ENCODE measurements at places on chromosomes 12 and 14.

DNA sequence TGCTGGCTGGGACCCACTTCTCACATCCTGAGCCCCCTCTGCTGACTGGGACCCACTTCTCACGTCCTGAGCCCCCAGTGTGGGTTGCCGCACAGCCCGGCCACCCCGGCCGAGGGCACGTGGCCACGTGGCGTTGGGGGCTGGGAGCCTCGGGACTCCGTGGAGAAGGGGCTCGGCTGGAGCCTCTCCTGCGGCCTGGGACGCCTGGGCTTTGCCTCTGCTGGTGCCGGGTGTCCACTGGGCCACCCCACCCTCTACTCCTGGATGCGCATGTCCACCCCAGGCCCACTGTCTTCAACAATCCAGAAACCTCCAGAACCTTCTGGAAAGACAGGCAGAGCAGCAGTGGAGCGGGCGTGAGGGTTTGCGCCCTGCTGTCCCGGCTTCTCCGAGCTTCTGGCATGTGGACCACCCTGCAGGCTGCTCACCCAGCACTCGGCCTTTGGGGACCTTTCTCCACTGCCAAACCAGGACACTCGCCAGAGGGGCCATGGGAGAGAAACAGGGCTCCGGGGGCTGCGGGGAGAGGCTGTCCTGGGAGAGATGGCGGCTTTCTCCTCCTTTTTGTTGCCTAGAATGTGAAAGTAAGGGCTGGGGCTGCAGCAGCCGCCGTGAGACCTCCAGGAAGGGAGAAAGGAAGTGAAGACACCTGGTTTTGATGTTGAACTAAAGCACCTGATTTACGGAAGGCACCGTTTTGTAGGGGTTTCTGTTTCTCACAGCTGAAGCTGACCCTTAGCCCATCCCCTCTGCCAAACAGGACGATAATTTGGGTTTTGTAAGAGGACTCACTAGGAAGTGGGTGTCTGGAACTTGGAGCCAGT is 30.0 kb downstream of the NOC4L start:
- no peak overlapping the region for H3K4me3 ChIP-seq
- no peak for DNase-seq
- peaks cover 9% of the 10 kb centered on the region for H3K4me1 ChIP-seq
- H3K36me3 ChIP-seq = no peaks in the 10 kb centered on the region

- H3K27me3 ChIP-seq = no peaks in the 10 kb centered on the region
- H3K27ac ChIP-seq = peak overlapping the region; percentile 100
- H3K4me3 ChIP-seq = peak overlapping the region; percentile 48
- no peaks in the 10 kb centered on the region for H3K36me3 ChIP-seq
Observed at GRCh38 chr12:102484428-102484958, 4.1 kb upstream of the IGF1 start.

GRCh38 chr14:63273129-63273528 is 45.6 kb downstream of the GPHB5 start:
- H3K36me3 ChIP-seq = no peaks in the 10 kb centered on the region
- no peak overlapping the region for H3K4me3 ChIP-seq
- H3K27ac ChIP-seq = no peak overlapping the region
- DNase-seq = no peak

GRCh38 chr14:92314182-92314581 is 8.8 kb upstream of the SLC24A4 start:
- H3K27me3 ChIP-seq = 0 out of 2 replicates have a peak, but pooled peaks cover 3% of the 10 kb centered on the region
- H3K27ac ChIP-seq = no peak overlapping the region
- no peak for DNase-seq
- no peaks in the 10 kb centered on the region for H3K36me3 ChIP-seq
- H3K4me3 ChIP-seq = no peak overlapping the region
- peaks cover 4% of the 10 kb centered on the region for H3K4me1 ChIP-seq

DNA sequence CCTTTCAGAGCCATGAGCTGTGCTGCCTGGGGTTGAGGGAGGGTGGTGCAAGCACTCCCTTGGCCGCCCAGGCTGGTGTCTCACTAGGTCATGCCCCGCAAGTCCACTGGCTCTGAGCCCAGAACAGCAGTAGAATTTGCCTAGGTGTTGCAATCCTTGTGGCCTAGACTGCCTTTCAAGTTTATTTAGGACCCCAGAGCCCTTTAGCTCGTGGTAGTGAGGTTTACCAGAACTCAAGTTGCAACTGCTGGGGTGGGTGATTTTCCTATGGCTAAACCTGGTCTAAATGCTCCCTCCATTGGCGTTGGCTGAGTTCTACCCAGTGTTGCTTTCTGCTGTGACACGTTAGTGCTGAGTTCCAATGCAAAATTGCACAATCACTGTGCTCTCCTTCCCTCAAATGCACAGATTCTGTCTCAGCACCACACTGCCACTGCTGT is 287.2 kb downstream of the BCAT1 start:
- no peak for DNase-seq
- no peak overlapping the region for H3K27ac ChIP-seq
- no peaks in the 10 kb centered on the region for H3K27me3 ChIP-seq
- H3K4me3 ChIP-seq = no peak overlapping the region
- H3K36me3 ChIP-seq = no peaks in the 10 kb centered on the region
- no peaks in the 10 kb centered on the region for H3K4me1 ChIP-seq

GRCh38 chr12:93727195-93727811 is 50.1 kb downstream of the CRADD start:
- no peak overlapping the region for H3K4me3 ChIP-seq
- no peaks in the 10 kb centered on the region for H3K27me3 ChIP-seq
- no peaks in the 10 kb centered on the region for H3K36me3 ChIP-seq
- H3K27ac ChIP-seq = no peak overlapping the region
- no peak for DNase-seq

DNA sequence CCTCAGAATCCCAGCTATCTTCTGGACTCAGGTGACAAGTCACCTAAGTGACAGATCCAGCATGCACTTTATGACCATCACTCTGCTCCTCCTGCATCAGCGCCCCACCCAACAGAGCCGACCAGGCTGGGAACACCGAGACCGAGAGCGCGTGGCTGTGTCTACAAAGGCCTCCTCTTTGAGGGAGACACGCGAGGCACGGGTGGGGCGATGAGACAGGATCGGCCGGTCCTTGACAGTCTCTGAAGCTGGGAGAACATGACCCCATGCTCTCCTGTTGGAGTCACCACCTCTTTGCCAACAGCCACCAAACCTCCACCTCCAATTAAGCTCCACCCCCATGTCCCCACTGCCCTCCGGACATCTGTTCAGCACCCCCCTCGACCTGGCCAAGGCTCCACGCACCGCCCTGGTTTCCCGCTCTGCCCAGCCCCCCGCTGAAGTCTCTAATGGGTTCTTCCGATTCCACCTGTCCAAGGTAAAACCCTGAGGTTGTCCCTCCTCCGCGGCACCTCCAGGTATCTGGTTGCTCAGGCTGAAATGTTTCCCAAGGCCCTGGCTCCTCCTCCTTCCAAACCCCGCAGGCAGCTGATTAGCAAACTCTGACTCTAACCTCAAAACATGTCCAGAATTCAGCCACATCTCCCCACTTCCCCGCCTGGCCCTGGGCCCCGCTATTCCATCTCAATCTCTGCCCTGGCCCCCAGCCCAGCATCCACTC is 31.5 kb downstream of the HSP90AA1 start:
- DNase-seq = no peak
- peaks cover 5% of the 10 kb centered on the region for H3K36me3 ChIP-seq
- H3K27ac ChIP-seq = no peak overlapping the region
- no peaks in the 10 kb centered on the region for H3K27me3 ChIP-seq
- H3K4me1 ChIP-seq = no peaks in the 10 kb centered on the region
- no peak overlapping the region for H3K4me3 ChIP-seq

- no peaks in the 10 kb centered on the region for H3K4me1 ChIP-seq
- no peak overlapping the region for H3K4me3 ChIP-seq
- no peak for DNase-seq
- no peaks in the 10 kb centered on the region for H3K27me3 ChIP-seq
Observed at GRCh38 chr12:109775172-109775881, 57.9 kb downstream of the TRPV4 start.

GRCh38 chr12:42979746-42980145 is 390.2 kb upstream of the PRICKLE1 start:
- no peak overlapping the region for H3K27ac ChIP-seq
- H3K27me3 ChIP-seq = no peaks in the 10 kb centered on the region
- H3K36me3 ChIP-seq = no peaks in the 10 kb centered on the region
- DNase-seq = no peak
- no peak overlapping the region for H3K4me3 ChIP-seq
- H3K4me1 ChIP-seq = no peaks in the 10 kb centered on the region

- H3K4me1 ChIP-seq = no peaks in the 10 kb centered on the region
- no peak for DNase-seq
- H3K27ac ChIP-seq = no peak overlapping the region
- H3K27me3 ChIP-seq = no peaks in the 10 kb centered on the region
Observed at GRCh38 chr12:108914121-108914531, 34.2 kb downstream of the DAO start.

DNA sequence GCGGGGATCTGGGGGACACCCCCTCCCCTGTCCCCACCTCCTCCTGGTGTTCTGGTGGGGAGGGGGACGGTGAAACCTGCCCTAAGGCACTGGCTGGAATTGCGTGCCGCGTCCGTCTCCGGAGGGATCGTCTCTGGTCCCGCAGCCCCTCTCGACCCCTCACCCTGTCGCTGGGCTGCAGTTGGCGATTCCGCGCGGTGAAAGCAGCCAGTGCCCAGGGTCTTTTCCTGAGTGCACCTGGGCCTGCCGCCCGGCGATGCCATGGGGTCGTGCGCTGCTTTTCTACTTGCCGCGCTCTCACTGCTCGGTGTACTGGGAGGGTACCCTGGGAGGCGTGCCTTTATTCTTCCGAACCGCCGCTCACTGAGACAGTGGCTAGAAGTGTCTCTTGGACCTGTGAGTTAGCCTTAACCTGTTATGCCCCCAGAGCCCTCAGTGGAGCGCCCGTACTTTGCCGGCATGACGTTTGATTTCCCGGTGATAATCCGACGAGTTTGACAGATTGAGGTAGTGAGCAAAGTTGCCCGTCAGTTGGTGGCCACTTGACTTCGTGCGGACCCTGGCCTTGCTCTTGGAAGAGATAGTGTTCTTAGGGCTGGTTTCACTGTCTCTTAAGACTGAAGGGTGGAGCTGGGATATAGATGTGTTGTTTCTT is 788 bp downstream of the SFSWAP start:
- no peak for DNase-seq
- H3K4me3 ChIP-seq = peak overlapping the region; percentile 83
- peak overlapping the region; percentile 99 for H3K27ac ChIP-seq
- H3K4me1 ChIP-seq = peaks cover 12% of the 10 kb centered on the region

All from GM12878 (cell line).